Smooth muscle cell of the brain vasculature (primary cell): ENCODE measurements at places on chromosomes 6 and 20.

DNA sequence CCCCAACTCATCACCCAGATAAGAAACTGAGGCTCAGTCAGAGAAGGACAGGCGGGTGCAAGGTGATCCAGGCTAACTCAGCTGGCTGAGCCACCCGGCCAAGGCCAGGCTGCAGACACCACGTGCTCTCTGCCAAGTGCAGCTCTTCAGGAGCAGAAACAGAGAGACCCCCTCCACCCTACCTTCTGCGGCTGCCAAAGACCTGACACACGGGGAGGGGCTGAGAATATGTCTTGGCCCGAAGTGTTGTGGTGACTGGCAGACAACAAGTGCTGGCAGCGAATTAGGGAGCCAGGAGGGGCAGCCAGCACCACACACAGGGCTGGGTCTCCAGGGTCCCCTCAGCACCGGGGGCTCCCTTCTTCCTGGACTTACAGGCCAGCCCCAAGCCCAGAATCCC is 22.5 kb downstream of the PREX1 start:
- no peak for DNase-seq

DNA sequence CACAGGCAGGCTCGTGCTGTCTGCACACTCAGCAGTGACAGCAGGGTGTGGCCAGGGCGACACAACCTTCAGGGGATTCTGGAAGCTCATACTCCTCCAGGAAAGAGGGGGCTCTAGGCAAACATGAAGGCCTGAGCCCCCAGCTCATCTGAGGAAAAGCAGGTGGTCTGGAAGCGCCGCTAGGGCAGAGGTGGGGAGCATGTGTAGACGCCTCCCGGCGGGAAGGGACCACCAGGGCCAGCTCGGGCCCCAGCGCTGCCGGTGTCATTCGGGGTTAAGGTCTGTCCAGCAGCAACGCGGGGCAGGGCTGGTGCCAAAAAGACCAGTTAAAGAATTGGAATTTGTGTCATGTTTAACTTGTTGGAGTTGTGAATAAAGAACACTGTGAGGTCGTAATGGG is 39.3 kb upstream of the SYNJ2 start:
- no peak for DNase-seq

GRCh38 chr6:82178077-82178758 is 69.3 kb downstream of the IBTK start:
- peak; percentile 36 for DNase-seq

GRCh38 chr6:11912420-11912819 is 99.7 kb upstream of the HIVEP1 start:
- no peak for DNase-seq

GRCh38 chr6:79468587-79468986 is 68.6 kb downstream of the LCA5 start:
- no peak for DNase-seq

DNA sequence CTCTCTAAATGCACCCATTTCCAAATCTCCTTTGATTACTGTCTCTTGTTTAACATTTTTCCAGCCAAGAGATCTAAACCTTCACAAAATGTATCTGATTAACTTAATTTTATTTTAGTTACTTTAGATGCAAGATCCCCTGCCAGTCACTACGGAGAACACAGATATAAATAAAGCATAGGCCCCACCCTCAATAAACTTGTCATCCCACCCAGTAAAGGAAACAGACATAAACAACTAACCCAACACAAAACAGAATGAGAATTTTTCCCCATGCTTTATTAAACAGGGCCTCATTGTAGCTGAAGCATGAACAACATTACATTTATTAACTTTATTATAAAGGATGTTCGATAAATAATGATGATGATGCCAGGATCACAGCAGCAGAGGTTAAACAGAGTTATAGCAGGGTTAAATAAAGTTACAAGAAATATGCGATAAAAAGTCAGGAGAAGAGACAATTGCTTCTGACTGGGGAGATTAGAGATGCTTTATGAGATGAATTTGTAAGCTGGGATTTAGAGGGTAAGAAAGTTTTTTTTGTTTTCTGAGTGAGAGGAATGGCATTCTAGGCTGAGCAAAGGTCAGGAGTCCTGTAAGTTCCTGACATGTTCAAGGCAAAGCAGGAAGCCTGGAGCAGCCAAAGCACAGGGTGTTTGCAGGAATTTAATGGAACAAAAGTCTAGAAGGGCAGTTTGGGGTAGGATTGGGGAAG is 41.1 kb downstream of the TFAP2A start:
- no peak for DNase-seq

GRCh38 chr6:137927777-137928218 is 60.7 kb downstream of the TNFAIP3 start:
- DNase-seq, result no peak

DNA sequence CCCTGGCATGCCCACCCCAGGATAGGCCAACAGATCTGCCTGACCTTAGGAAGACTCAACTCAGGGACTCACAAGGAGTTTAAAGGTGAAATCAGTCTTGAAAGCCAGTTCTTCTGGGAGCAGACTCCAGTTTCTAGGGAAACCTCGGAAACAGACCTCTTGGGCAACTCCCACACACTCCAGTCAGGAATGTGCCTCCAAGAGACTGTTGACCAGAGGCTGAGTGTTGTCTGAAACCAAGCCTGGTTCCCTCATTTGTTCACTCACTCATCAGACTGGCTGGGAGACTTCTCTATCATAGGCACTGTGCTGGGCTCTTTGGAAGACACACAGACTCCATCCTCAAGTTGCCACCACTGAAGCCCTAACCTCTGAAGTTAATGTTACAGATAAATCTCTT is 1.8 kb downstream of the TREM1 start:
- DNase-seq, result no peak
